Peyer's patch (tissue), 4 donors: ENCODE measurements at places on chromosomes 4 and X. TPM values are rescaled to one million over a fixed set of nuclear protein-coding genes. Genes with fewer than 3 reads are reported as not detected.
A peak's percentile ranks its signal among the peaks of the same experiment; 100 is the strongest.

Gene SAGE1
- total RNA-seq = not detected

Gene ANXA3
- total RNA-seq = 8.3 TPM

Gene TEX13C
- not detected for total RNA-seq

DNA sequence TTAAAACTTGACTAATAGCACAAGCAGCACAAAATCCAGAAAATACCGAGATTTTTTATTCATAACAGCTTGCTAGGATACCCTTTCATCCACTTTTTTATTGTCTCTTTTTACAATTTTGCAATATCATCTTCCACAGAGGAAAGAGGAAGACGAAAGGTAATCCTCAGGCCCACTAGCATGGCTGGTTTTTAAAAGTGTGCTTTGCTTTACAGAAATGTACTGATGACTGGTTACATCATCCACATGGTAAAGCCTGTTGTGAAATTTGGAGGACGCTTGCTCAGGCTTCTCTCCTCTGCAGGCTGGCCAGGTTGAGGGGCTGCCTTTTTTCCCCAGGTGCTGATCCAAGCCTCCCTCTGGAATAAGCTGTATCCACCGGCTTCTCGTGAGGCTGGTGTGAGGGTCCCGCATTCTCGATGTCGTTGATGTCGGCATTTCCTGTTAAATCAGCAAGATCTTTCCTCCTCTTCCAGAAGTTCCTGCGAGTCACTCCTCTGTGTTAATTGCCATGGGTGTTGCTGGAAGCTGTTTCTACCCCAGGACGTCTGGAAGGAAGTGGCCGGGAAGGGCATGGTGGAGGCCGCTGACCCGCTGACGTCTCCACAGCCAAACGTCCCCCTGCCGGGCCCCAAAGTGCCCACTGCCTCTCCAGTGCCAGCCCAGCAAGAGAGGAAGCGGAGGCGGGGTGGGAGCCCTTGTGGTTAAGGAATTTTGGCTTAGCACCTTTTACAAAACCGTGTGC is 5.8 kb upstream of the DGKQ start:
- H3K27me3 ChIP-seq = no peaks in the 10 kb centered on the region
- H3K4me1 ChIP-seq = no peaks in the 10 kb centered on the region
- no peak overlapping the region for H3K27ac ChIP-seq
- H3K4me3 ChIP-seq = no peak overlapping the region
- H3K36me3 ChIP-seq = no peaks in the 10 kb centered on the region

- H3K27me3 ChIP-seq = no peaks in the 10 kb centered on the region
- no peaks in the 10 kb centered on the region for H3K4me1 ChIP-seq
- H3K4me3 ChIP-seq = no peak overlapping the region
- H3K27ac ChIP-seq = peak overlapping the region; percentile 85
- DNase-seq = no peak
Observed at GRCh38 chrX:154738011-154738738, 12.7 kb downstream of the GAB3 start.

DNA sequence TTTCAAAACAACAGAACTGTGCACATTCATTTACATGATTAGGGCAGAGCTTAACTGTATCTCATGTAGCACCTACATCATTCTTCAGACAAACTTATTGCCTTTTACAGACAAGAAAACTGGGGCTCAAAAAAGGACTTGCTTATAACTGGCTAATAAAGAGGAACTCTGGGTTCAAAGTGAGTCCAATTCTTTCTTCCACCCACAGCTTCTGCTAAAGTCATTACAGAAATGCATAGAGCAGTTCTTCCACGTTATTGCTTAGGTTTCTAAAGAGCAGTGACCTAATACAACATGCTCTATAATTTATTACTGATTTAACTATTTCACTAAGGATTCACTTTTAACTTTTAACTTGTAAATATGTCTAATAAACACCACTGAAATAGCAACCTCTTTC is 60.6 kb downstream of the ELOVL6 start:
- no peak for DNase-seq
- H3K27ac ChIP-seq = no peak overlapping the region
- H3K36me3 ChIP-seq = no peaks in the 10 kb centered on the region
- H3K4me1 ChIP-seq = peaks cover 8% of the 10 kb centered on the region
- H3K4me3 ChIP-seq = no peak overlapping the region

DNA sequence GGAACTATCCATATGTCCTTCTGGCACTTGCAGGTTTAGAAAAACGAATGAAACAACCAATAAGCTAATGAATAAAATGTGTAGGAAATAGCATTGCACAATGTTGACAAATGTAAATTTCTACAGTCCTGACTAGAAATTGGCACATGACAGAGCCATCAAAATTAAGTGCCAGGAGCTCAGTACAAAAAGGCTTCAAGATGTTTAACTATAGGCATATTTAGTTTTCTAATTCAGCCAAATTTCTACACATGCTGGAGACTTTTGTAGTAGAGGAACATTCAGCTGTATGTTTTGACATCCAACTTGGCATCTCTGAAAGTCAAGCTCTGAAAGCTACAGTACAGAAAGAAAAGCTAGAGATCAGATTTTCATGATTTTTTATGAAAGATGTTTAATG is 1999.4 kb upstream of the AGA start:
- no peak overlapping the region for H3K4me3 ChIP-seq
- H3K36me3 ChIP-seq = no peaks in the 10 kb centered on the region
- no peaks in the 10 kb centered on the region for H3K27me3 ChIP-seq
- no peak for DNase-seq
- H3K4me1 ChIP-seq = no peaks in the 10 kb centered on the region
- H3K27ac ChIP-seq = no peak overlapping the region

DNA sequence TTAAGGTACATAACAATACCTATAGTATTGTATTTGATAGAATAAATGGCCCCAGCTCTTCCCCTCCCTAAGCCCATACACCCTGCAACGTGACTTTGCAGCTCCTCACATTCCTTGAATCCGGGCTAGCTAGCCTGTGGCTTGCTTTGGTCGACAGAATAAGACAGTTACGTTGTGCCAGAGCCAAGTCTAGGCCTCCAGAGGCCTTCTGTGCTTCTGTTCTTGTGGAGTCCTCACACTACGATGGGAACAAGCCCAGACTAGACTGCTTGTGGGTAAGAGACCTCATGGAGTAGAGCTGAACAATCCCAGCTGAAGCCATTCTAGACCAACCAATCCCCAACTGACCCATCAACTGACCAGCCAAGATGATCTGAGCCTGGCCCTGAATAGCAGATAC is 102.4 kb upstream of the PLAC1 start:
- no peak overlapping the region for H3K27ac ChIP-seq
- H3K4me1 ChIP-seq = no peaks in the 10 kb centered on the region
- H3K27me3 ChIP-seq = no peaks in the 10 kb centered on the region
- H3K36me3 ChIP-seq = no peaks in the 10 kb centered on the region
